Activated naive CD8-positive, alpha-beta T cell treated with anti-CD3 and anti-CD28 coated beads for 36 hours (primary cell): ENCODE measurements at places on chromosomes 1 and 21. TPM values are rescaled to one million over a fixed set of nuclear protein-coding genes. Genes with fewer than 3 reads are reported as not detected.

The LRRC38 gene
- total RNA-seq, result not detected

GRCh38 chr1:156276966-156277381 lies 5.7 kb downstream of the SMG5 start:
- DNase-seq, result no peak

The CELA3A gene
- total RNA-seq, result not detected

The SH2D5 gene
- total RNA-seq, result 2.8 TPM

- peak; percentile 78 for DNase-seq
Measured at GRCh38 chr1:12518931-12519692, 98.9 kb downstream of the DHRS3 start.
